ENCODE measurements at places on chromosomes 6 and 20. TPM values are rescaled to one million over a fixed set of nuclear protein-coding genes. Genes with fewer than 3 reads are reported as not detected.

GRCh38 chr6:100968949-100969348 is 87.8 kb upstream of the ASCC3 start:
- DNase-seq: no peak

DNA sequence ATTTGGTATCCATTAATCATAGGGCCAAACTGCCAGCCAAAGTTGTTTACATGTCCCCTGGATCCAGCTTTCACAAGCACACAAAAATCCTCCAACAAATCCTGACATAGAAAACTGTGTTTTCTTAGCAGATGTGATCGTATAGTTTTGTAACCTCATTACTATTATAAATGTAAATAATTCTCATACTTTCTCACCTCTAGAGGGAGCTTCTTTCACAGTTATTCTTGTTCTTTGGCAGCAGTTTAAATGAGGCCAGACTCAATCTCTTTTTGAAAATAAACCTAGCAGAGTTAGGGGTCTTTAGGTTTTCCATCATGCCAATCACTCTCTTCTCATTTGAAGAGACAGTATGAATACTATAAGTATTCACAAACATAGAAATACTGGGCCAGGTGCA is 17.0 kb upstream of the ZNF318 start:
- peak; percentile 41 for DNase-seq

DNA sequence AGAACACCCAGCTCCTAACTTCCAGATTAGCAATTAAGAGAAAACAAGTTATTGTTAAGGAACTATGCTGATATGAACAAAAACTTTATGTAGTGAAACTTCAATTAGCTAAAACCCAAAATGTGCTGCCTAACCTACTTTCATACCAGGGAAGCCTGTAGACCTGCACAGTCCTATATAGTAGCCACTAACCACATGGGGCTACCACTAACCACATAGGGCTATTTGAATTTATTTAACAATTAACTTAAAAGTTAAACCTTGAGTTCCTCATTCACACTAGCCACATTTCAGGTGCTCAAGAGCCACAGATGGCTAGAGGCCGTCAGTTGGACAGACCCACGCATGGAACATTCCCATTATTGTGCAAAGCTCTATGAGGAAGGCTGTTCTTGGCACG is 72.4 kb upstream of the LAMP5 start:
- DNase-seq: no peak

GRCh38 chr6:139133262-139134063 is 1.4 kb upstream of the HECA start:
- DNase-seq: no peak

DNA sequence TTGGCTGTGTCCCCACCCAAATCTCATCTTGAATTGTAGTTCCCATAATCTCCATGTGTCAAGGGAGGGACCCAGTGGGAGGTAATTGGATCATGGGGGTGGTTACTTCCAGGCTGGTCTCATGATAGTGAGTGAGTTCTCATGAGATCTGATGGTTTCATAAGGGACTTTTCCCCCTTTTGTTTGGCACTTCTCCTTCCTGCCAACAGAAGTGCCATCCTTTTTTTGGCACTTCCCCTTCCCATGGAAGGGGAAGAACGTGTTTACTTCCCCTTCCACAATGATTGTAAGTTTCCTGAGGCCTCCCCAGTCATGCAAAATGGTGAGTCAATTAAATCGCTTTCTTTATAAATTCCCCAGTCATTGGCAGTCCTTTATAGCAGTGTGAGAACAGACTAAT is 18.0 kb upstream of the PI3 start:
- no peak for DNase-seq

DNA sequence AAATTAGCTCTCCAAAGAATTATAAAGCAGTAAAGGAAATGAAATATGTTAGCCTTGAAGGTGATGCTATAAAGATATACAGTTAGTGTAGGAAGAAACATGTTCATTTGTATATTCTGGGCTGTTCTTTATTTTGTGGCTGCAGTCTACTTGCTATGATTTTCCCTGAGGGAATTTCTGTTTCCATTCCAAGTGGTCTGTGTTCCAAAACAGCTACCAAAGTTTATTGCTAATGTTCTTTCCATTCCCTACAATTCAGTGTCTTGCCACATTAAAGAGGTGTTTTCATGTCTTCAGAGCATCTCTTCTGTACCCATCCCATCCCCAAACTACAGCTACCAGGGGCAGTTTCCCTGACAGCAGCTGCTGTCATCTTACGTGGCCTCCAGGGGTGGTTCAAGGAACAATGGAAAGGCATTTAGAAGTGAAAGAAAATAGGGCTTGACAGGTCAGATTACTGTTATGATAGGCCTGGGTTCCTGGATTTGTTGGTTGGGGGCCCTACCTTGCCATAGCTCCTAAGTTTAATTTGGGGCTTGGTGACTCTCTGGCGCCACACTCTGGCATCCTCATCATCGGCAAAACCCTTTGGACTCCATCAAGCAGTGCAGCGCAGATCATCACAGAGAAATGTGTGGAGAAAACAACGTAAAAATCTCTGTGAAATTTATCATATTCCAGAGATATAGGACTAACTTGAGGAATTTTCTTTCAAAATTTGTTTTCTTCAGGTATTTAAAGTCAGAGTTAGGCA is 33.8 kb upstream of the AIG1 start:
- peak; percentile 24 for DNase-seq

DNA sequence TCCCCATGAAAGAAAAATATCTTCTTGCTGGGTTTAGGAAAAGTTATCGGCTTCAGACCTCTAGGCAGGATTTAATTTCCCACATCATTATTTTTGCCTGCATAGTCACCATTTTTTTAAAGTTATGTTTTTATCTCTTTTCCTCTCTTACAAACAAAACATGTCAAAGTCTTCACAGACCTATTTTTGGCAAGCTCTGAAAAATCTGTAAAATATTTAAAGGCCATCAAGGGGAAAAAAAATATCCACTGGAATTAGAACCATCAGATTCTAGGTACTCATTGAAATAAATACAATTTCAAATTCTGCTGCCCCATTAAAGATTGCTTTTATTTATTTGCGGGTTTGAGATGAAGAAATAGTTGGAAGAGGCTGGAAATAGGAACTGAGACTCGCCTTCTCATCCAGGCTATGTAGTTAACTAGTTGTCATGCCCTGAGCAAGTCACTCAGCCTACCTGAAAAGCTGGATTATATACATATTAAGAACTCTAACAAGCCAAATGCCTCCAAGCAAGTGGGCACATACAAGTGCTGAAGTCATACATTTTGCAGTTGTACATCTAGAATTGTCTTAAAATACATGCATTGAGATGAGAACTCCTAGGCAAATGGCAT is 101.7 kb upstream of the SASH1 start:
- no peak for DNase-seq

- DNase-seq: peak; percentile 53
These were observed at the start of gene PRICKLE4 for GRCh38 chr6:41780551-41781365. Gene PRICKLE4 (plus strand): TSS chr6:41780782. CDS start chr6:41783474, 2,692 bp downstream.

GRCh38 chr6:92723390-92723931 is 695.9 kb downstream of the EPHA7 start:
- DNase-seq: no peak

DNA sequence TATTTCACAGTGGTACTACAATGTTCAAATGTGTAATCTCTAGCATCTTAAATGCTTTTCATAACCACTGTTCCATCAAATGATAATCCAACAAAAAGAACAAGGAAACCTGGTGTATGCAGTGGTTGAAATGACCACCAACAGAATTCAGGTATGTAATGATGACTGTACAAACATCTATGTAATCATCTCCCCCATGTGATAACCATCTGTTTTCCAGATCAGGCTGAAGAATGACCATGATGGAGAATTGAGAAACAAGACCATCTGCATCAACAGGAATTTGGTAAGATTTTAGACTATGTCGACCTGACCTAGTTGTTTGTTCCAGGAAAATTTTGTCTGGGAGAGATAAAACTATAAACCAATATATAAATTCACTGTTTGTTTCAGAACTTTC is 81.3 kb upstream of the ASCC3 start:
- DNase-seq: no peak

GRCh38 chr6:47621838-47622449 is 76.4 kb upstream of the ADGRF4 start:
- no peak for DNase-seq

DNA sequence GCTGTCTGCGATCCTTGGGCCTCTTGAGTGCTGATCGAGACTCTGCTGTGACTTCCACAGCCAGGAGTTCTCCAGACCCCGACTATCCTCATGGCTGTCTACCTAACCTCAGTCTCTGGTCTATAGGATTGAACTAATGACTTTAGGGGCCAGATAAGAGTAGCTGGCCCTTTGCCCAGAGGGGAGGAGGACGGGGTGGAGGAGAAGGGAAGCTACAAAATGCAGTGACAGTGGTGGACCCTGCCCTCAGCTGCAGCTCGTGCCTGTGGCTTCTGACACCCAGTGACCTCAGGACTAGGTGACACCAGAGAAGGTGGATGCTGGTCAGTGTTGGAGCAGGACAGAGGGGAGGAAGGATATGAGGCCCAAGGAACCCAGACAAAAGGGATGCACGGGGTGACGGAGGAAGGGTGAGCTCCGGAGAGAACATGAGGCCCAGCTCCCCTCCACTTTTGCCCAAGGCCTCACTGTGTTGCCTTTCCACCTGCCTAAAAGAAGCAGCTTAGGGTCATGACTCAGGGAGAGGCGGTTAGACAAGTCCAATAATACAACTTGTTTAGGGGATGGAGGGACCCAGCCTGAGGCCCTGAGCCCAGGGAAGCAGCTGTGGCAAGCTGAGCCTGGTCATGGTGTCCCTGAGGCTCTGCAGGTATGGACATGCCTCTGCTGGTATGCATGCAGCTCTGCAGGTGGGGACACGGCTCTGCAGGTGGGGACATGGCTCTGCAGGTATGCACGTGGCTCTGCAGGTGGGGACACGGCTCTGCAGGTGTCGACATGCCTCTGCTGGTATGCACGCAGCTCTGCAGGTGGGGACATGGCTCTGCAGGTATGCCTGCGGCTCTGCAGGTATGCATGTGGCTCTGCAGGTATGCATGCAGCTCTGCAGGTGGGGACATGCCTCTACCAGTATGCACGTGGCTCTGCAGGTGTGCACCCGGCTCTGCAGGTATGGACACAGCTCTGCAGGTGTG is 67.7 kb downstream of the SYNJ2 start:
- DNase-seq: no peak

DNA sequence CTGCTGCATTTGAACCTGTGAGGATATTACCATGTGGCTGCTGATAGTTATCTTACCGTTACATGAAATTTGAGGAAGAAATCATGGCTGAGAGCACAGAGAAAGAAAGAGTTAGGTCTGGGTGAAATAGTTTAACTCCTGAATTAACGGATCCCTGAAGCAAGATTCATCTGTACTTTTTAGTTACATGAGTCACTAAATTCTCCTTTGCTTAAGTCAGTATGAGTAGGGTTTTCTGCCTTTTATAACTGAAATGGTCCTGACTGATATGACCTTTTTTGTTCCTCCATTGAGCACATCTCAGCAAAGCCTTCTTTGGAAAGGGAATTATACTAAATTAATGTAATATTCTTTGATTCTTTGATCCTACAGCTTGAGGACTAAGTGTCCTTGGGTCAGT is 333.3 kb upstream of the ZFP64 start:
- DNase-seq: no peak

- no peak for DNase-seq
These were observed 42.6 kb downstream of the UBE2V1 start for GRCh38 chr20:50070361-50070760.

GRCh38 chr6:87799651-87800050 is 97.6 kb upstream of the AKIRIN2 start:
- no peak for DNase-seq

GRCh38 chr6:6248651-6249050 is 71.8 kb downstream of the F13A1 start:
- DNase-seq: no peak

- DNase-seq: no peak
These were observed 163.6 kb upstream of the PREP start for GRCh38 chr6:105566503-105566902.

DNA sequence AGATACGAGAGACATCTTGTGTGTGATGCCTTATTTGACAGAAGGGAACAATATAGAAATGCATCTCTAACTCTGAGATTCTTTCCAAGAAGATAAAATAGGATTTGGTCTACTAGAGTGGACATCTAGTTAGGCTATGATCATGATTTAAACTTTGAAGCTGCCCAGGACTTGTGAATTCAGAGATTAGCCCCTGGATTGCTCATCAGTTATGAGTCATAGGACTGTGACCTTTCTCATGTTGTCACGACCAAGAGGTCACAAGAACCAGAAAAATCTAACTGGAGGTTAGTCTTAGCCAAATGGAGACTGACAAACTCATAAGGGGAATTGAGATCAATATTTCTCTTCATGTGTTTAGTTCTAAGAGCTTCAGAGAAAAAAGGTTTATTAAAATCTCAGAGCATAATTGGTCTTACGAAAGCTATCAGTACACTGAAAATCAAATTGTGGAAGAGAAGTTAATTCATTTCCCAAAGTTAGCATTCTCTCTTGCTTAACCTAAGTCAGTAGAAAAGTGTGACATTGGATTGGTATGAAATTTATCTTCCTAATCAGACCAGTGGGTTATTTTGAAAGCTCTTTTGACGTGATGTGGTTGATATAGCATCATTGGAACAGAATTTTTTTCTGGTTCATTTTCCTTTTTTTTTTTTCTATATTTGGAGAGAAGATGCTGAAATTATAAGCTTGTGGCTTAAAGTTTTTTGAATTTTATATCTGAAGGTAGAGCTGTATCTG is 245.7 kb downstream of the RNF144B start:
- no peak for DNase-seq

DNA sequence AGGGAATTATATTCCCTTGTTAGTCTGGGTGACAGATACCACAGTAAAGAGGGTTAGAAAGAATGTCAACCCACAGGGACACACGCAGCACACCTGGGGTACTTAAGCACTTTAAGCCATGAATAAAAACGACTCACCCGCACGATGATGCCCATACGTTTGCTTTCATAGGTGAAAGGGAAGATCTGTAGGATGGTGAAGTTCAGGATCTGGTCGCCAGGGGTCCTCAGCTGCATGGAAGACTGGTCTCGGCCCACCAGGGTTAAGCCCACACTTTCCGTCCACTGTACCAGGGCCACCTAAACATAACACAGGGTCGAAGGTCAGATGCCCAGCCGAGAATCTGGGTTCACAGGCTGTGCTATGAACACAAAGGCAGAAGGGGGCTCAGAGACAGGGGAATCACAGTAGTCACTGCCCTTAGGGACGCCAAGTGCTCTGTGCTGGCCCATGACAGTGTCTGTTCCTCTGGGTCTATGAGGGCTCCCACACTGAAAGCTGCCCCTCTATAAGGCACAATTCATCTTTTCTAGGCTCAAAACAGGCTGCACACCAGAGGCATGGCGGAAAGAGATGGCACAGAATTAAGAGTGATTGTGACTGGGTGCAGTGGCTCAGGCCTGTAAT is 96.8 kb upstream of the NFATC2 start:
- peak; percentile 82 for DNase-seq

GRCh38 chr6:15399641-15400470 is 154.0 kb downstream of the JARID2 start:
- DNase-seq: peak; percentile 94

Gene RALGAPB
- 38.5 TPM for total RNA-seq

Gene KIFC1
- 12.2 TPM for total RNA-seq

Gene PPIL1
- 29.1 TPM for total RNA-seq

Gene TUBB2B
- 87.5 TPM for total RNA-seq

Gene MYCT1
- 26.0 TPM for total RNA-seq

Gene GNMT
- total RNA-seq: 0.41 TPM

Gene HLA-DMB
- 6.6 TPM for total RNA-seq

Gene DYNLT2
- total RNA-seq: 5.7 TPM

Gene RBM24
- 201 TPM for total RNA-seq

Gene HECA
- 34.2 TPM for total RNA-seq

Gene HLA-DOB
- 1.4 TPM for total RNA-seq

Gene BPIFB4
- 0.62 TPM for total RNA-seq

Gene ERVFRD-1
- total RNA-seq: 0.10 TPM

Gene C20orf144
- total RNA-seq: not detected

Gene NRSN1
- total RNA-seq: 0.51 TPM

Gene TREML4
- not detected for total RNA-seq

Gene ADGRF5
- total RNA-seq: 39.9 TPM

Gene CBLN4
- not detected for total RNA-seq

Gene NKX2-4
- not detected for total RNA-seq

Data from tongue (tissue), 3 donors.